ENCODE measurements at places on chromosomes 12 and 14. TPM values are rescaled to one million over a fixed set of nuclear protein-coding genes. Genes with fewer than 3 reads are reported as not detected.

ANKRD33 gene
- not detected for total RNA-seq

CMKLR1 gene
- not detected for total RNA-seq

DNA sequence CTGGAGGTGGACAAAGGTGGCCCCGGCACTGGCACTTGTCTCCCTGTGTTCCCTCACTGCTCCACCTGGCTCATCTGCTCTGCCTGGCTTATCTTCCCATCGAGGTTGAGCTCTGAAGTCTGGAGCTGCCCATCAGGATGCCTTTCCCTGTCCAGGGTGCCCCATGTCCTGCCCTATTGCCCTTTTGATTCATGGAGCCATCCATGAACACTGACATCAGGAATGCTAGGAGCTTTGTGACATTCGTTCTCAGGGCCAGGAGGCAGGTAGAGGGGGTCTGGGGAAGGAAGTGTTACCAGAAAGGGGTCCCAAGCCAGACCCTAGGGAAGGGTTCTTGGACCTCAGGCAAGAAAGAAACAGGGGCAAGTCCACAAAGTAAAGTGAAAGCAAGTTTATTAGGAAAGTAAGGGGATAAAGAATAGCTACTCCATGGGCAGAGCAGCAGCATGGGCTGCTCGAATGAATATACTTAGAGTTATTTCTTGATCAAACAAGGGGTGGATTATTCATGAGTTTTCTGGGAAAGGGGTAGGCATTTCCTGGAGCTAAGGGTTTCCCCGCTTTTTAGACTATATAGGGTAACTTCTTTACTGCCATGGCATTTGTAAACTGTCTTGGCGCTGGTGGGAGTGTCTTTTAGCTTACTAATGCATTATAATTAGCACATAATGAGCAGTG, 51.6 kb downstream of the RIN3 start:
- no peak for DNase-seq

- peak; percentile 24 for DNase-seq
Observed at GRCh38 chr12:26767116-26767515, 65.9 kb downstream of the ITPR2 start.

- DNase-seq = peak; percentile 11
Observed at GRCh38 chr12:105427883-105428282, 97.4 kb downstream of the C12orf75 start.

DNA sequence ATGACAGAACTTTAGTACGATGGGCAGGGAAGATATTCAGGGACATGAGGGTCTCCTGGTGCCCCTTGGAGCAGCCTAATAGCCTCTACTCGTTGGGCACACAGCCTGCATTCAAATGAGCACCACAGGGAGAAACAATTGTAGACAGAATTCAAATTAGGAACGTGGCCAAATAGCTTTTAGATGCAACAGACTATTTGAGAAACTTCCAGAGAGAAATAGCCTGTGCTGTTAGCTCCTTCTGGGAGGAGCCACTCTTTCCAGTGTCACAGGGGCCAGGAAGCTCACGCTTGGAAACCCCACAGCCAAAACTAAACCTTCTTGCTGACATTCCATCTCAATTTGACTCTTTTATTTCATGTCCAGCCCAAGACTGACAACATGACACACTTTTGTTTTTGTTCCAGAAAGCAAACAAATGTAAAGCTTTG, 114.5 kb downstream of the RPAP3 start:
- no peak for DNase-seq

GRCh38 chr12:72057330-72057914, 118.8 kb downstream of the TPH2 start:
- DNase-seq = no peak

Data from activated CD8-positive, alpha-beta T cell treated with anti-CD3 and anti-CD28 coated beads for 36 hours (primary cell).